NK-92 treated with Interleukin-12 subunit alpha and Interleukin-12 subunit beta, amount 100 ng/mL, for 24 hours (cell line): ENCODE measurements at places on chromosomes 12 and 14.

DNA sequence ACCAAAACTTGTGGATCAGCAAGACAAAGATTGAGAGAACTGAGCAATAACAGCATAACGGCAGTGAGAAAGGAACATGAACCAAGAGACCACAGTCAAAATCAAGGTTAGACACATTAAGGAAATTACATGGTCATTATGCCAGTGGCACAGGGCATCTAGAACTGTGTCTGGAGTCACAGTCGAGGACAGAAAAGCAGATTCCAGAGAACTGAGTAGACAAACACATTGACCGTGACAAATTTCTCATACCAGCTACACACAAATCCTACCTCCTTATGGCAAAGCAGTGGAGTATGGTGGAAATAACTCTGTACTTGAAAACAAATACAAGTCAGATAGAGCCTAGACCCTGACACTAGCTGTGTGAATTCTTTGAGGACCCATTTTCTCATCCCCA lies 367.3 kb downstream of the DUSP6 start:
- DNase-seq: no peak

DNA sequence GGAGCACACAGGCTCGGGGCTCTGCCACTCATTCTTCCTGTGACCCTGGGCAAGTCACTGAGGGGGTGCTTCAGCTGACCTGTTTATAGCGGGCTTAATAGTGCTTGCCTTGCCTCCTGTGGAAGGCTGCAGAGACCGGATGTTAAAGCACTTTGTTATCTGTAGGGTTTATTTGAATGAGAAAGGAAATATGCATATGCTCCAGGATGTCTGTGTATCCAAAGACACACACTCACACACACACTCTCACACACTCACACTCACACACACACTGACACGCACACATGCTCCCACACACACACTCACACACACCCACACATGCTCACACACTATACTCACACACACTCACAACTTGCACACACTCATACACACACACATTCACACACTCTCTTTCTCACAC lies 56.1 kb upstream of the DDX11 start:
- DNase-seq: no peak

GRCh38 chr12:31393004-31393550 lies 67.1 kb upstream of the SINHCAF start:
- no peak for DNase-seq

DNA sequence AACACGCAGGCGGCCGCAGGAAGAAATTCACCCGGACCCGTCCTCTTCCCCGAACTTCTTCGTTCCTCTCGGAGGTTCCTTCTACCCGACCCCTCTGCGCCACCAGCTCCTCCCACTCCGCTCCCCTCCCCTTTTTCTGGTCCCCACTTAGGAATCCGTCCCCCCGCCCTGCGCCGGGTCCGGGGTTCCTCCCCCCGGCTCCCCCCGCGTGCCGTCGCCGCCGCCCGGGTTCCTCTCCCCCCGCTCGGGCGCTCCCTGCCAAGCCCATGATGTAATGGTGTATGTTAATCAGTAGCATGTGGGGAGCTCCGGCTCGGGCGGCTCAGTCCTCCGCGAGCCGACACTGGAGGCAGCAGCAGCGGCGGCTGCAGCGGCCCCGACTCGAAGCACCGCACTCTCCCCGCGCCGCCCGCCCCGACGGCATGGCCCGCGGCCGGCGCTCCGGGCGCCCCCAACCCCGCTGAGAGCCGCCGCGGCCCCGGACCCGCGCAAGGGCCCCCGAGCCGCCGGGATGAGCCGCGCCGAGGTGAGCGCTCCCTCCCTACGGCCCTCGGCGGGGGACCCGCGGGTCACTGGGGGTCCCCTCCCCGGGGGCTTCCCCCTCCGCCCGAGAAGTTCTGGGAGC lies 1.0 kb upstream of the SAMD4A start:
- no peak for DNase-seq

- no peak for DNase-seq
Observed at GRCh38 chr12:69978020-69978419, 153.0 kb downstream of the MYRFL start.

GRCh38 chr14:81315341-81315740 lies 84.8 kb downstream of the STON2 start:
- no peak for DNase-seq

GRCh38 chr12:107007411-107007810 lies 20.5 kb upstream of the MTERF2 start:
- no peak for DNase-seq

- no peak for DNase-seq
Observed at GRCh38 chr12:34390846-34391700, 368.8 kb downstream of the ALG10 start.

DNA sequence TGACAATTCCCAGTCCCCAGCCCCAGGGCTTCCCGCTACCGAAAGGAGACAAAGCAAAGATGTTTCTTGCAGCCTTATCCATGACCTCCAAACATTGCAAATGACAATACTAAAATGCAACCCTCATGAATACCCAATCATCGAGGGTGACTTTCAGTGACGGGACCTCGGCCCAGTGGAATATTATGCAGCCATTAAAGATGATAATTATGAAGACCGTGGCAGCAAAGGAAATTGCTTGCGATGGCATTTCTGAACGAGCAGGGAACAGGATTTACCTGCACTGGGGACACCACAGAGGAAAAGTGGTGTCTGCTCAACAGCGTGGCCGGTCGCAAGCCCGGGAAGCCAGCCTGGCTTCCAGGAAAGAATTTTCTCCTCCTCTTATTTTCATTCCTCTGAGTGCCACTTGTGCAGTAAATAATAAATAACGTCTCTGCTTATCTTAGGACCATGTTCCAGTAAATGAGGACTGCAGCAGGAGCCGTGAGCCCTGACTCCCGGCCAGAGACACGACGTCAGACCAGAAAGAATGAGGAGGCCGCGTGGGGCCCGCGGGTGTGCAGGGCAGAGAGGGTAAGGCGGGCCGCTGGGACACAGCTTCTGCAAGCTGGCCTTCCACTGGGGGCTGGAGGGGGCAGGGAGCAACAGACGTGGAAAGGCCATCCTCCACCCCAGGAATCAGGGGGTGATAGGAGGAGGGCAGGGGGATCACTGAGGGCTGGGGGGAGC lies 6.6 kb downstream of the C14orf180 start:
- DNase-seq: no peak

DNA sequence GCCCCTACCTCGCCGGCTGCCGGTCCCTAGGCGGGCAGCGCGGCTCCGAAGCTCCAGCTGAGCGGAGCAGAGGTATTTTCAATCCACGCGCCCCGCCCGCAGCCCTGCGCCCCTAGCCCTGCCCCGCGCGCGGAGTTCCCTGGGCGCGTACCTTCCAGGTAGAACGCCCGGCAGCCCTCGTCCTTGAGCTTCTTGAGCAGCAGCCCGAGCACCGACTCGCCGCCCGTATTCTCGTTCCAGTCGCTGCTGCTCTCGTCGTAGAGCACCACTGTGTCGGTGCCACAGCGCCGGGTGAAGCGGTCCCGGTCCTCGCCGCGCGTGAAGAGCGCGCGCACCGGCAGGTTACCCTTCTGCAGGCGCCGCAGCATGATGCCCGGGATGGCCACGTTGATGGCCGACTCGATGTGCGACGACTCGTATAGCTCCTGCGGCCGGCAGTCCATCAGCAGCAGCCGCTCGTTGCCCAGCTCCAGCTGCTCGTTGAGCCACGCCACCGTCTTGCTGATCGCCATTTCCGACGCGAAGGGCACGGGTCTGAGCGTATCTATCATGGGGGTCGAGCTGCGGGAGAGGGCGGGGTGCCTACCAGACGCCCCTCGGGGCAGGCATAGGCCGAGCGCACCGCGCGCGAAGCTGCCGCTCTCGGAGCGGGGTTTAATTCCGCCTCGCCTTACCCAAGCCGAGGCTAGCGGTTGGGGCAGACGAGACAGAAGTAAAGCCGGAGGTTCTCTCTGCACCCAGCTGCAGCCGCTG lies 636 bp downstream of the DUSP6 start:
- peak; percentile 54 for DNase-seq

DNA sequence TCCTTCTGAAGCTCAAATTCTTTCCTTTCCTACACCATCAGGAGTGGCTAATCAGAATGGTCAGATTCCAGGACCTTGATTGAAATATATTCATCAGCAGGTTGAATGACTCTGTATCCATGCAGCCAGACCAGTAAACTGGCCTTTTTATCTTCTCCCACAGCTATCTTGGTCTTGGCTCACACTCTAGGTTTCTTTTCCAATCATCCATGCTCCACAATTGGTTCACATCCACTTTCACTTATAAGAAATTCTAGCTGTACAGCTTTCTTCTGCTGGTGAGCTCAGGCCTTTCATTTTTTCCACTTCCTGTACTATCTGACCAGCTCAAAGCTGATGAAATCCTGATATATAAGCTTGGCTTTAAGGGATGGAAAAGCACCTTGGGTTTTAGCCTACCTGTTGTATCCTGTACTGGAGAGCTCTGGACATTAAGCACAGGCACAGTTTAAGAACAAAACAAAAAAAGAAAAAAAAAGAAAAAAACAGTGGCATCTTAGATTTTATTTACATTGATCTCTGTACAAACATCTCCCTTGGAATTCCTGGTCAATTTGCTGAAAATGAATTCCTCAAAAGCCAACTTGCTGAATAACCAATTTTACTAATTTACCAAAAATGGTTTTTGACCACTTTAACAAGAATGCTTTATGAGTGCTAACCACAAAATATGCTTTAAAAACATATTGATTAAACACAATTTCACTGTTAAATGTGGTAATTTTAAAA lies 91.6 kb upstream of the PAWR start:
- no peak for DNase-seq

DNA sequence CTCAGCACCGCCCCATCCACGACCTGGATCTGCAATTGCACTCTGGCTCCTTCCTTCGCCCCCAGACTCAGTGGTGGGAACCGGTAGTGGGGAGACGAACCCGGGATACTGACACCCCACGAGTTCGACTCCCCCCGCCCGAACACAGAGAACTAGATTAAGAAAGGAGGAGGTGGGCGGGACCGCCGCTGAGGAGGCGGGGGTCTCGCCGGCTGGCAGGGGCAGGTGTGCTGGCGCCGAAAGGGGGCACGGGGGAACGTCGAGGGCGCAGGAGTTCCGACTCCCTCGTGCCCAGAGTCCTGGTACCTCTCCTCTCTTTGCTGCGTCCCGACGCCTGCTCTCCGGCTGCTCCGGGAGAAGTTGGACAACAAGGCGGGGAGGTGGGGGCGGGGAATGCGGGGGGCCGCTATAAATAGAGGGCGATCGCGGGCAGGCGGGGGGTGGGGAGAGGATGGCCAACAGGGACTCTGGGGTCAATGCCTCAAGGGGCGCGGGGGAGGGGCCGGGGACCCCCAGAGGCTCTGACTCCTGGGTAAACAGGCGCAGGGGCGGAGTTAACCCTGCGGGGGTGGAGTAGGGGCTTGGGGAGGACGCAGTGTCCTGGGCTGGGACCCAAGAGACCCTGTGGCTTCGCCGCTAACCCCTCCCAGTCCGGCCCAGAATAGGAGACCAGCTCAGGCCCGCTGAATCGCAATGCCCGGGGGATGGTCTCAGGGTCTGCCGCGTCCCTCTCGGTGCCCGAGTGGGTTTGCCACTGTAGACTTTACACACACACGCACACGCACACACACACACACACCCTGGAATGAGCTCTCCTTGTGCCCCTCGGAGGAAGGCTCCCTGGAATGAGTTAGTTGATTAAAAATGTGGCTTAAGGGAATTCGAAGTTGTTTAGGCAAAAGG lies 761 bp upstream of the NDRG2 start:
- DNase-seq: no peak

DNA sequence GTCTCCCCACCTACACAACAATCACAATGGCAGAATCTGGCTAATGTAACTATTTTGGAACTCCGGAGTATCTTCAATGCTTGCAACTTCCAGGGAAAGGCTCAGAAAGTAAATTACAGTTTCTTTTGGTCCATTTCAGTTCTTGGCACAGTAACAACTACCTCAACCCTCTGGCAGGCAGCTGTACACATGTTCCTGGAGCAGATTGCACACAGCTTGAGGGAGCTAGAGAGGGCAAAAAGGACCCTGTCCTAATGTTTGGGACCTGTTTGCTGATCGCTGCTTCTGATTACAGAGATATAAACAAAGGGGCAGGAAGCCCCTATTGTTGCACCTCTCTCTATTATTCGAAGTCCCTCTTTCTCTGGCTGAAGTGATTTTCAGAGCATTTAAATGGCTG lies 35.2 kb upstream of the SLC38A1 start:
- no peak for DNase-seq

GRCh38 chr14:103520657-103521437 lies 1.8 kb downstream of the CKB start:
- DNase-seq: no peak

GRCh38 chr12:110234755-110235154 lies 46.3 kb upstream of the ATP2A2 start:
- DNase-seq: no peak

GRCh38 chr14:103729496-103730448 lies 14.2 kb downstream of the ZFYVE21 start:
- no peak for DNase-seq

DNA sequence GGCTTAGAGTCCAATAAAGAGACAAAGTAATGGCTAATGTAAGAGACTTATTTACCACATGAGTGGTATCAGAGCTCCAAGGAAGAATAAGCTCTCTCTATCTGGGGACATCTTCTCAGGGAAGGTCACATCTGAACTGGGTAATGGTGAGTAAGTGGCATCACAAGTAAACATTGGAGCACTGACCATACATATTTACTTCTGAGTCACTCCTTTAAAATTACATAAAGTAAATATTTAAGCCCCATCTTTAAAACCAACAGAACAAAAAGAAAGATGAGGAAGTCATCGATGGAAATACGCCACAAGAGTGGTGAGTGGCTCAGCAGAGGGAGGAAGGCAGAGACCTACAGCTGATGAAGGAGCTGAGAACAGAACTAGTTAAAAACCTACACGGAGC lies 159.9 kb downstream of the DUSP6 start:
- no peak for DNase-seq

DNA sequence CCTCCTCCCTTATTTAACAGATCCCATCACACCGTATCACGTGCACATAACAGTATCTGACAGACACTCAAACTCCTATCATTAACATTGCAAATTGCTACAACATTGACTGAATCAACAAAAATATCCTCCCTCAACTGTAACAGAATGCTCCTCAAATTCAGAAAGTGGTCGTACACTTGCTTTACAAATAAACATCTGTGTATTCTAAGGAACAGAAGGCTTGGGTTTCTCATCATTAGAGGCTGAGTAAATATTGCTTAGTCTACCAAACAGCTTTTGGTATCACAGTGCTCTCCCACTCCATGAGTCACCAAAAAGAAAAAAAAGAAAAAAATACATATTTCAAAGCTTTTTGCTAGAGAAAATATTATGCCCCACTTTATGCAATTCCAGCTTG lies 23.9 kb downstream of the FERMT2 start:
- no peak for DNase-seq

DNA sequence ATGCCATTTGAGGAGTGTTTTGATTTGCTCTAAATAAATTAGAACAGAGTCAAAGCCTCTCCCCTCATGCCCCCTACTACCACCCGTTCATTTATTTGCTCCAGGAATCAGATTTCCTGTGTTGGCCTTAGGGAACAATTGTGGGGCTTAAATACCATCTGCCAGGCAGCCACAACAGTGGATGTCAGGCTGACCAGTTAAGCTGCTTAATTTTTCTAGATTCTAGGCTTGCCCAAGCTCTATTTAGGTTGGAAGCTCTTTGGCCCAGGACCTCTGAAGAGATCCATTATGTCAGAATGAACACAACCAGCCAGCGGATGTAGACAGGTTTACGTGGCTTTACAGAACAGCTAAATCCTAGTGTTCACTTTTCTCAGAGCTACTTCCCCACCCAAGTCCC lies 1.0 kb upstream of the TIMELESS start:
- DNase-seq: no peak
